C1 segment of cervical spinal cord (tissue), 14 donors: ENCODE measurements at places on chromosomes 5 and 9.

DNA sequence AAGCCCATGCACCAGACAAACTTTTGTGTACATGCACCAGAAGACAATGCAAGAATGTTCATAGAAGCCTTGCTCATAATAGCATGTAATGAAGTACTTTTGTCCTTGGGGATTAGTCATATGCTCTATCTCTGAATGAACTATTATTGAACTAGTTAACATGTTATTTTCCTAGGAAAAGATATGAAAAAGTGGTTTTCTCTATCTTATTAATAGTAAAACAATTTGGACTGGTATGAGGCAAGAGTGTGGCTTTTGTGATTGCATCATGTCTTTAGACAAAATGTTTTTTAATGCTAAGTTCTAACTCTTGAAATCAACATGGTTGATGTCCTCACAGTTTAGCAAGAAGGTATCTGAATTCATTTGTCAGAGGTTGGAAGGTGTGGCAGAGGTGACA, 55.7 kb upstream of the SPDL1 start:
- no peak for DNase-seq

- DNase-seq: no peak
Measured at GRCh38 chr9:137470785-137471184, 11.7 kb upstream of the NSMF start.

- no peak for DNase-seq
Measured at GRCh38 chr5:40402007-40402364, 277.7 kb upstream of the PTGER4 start.

DNA sequence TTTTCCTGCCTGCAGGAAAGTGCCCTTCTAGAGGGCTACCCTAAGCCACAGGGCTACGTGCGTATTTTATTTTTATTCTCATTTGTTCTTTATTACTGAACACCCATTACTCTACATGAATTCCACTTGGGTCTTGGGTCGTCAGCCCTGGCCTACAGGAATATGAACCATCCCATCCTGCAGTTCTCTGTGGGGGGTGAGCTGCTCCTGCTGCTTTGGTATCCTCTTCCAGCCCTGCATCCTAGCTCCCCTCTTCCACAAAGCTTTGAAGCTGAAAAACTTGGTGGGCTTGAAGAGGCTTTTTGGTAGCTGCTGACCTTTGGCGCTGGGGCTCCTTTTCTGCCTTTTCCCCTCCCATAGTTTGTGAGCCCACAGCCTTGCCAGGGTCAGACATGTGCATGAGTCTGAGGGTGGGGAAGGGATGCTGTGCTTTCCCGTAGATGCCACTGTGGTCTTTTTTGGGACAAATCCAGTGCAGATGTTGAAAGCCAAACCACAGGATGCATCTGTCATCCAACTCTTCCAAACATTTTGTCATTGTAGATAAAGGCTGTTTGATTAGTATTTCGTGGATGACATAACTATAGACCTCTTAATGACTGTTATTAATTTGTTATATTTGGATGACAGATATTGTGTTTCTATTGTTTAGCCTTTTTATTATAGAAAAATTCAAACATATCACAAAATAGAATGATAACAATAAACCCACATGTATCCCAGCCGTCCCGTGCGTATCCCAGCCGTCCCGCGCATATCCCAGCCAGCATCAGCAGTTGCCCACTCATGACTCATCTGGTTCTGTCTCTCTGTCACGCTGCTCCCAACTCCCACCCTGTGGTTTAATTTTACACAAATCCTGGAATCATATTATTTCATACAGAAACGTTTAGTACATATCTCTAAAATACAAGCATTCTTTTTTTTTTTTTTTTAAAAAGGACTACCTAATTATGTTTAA, 43.9 kb downstream of the SLC46A2 start:
- no peak for DNase-seq

DNA sequence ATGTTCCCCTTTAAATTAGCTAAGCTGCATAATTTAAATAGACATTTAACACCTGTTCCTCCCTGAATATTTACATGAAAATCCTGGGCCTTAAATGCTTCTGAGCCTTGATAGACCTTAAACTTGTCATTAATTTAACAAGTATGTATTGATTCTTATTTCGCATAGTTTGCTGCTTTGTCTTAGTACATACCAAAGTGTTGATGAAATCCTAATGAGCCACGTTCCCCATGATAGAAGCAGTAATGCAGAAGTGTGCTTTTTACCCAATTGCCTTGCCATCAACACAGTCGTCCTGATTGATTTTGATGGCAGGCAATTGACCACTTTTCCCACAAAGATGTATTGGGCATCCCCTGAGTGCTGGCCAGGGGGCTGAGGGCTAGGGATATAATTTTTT, 213.5 kb downstream of the SGCD start:
- DNase-seq: no peak

DNA sequence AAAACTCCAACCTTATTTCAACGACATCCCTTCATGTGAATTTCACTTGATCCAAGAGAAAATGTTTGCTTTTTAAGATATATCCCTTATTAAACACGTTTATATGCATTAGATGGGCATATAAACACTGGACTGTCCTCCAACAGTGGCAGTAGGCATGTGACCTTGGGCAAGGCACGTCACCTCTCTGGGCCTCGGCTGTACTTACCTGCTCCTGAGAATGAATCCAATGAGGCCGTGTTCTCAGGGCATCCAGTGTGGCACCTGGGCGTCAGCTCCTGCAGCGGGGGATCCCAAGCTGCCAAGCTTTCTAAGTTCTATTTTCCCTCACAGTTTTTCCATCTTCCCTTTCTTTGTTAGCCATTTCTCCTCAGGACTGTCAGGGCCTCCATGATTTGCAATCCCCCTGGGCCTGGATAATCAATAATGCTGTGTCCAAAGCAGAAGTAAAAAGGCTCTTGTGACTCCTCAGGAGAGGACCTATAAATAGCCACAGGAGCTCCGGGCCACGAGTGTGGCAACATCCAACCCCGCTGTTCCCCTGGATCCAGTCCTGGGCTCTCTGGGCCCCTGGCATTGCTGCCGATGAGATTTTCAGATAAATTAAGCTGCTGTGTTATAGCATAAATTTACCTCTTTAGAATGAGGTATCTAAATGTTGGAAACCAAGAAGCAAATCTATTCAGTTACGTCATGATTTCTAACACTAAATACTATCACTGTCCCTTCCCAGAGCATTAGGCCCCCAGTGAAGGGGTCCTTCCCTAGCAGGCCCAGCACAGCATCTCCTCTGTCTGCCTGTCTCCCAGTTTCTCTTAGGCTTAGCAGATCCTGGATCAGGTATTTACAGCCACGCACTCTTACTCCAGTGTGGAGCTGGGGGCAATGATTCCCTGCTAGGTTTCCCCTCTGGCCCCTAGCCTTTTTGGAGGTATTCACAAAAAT, 76.8 kb downstream of the PTPN3 start:
- no peak for DNase-seq
